Kidney (tissue), 22 donors: ENCODE measurements at places on chromosomes 7 and 10. TPM values are rescaled to one million over a fixed set of nuclear protein-coding genes. Genes with fewer than 3 reads are reported as not detected.

TMEM26 gene
- 1.2 TPM for total RNA-seq

- DNase-seq, result no peak
These were observed 112.9 kb upstream of the ANK3 start for GRCh38 chr10:60502621-60503020.

DNA sequence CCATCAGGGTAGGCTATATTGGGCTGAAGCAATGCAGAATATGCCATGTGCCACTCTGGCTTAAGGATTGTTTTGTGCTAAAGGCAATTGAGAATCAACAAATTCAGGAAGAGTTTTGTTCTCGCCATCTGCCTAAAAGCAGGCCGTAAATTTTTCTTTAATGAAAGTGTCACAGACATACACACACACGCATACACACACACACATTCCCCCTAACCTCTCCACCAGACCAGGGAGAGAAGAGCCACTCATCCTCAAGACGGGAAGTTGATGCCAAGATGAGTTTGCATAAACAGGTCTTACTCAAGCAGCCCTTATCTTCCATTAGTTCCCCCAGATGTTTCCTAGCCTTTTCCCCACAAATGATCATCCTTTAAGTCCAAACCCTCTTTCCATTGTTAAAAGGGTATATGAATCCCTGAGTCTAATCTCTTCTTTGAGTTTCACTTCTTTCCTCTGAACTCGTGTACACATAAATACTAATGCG lies 59.6 kb upstream of the TRIM24 start:
- no peak for DNase-seq

SPDYE11 gene
- total RNA-seq, result not detected

DNA sequence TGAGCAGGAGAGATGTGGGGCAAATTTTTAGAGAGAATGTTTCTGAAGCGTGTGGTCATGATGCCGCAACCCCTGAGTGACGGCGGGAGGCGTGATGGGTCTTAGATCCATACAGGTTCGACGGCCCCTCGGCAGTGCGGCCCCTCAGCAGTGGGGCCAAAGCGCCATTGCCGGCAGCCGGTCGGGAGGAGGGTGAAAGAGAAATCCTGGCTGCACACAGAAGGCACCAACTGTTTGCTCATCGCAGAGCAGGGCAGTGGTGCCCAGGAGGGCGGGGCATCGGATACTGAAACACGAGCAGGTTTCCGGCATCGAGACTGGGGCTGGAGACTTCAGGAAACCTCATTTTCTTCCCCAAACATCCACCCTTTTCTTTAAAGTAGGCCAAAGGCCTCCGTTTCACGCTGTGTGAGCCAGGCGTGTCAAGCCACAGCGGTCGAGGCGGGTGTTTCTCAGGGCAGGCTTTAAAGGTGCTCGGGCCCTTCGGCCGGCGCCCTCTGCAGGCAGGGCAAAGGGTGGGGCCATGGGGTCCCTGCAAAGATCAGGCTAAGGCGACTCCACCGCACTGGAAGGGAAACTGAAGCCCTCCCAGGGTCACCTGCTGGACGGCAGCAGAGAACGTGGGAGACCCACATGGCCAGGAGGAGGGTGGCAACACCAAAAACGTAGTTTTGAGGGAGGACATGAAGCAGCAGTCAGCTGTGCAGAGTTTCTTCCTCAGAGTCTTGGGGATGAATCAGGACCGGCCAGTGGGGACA lies 42.0 kb upstream of the PPP2R2D start:
- no peak for DNase-seq

GRCh38 chr10:114684084-114684821 lies 26.2 kb upstream of the ABLIM1 start:
- no peak for DNase-seq

FAM13C gene
- total RNA-seq, result 8.8 TPM

C10orf95 gene
- total RNA-seq, result 2.7 TPM

DNA sequence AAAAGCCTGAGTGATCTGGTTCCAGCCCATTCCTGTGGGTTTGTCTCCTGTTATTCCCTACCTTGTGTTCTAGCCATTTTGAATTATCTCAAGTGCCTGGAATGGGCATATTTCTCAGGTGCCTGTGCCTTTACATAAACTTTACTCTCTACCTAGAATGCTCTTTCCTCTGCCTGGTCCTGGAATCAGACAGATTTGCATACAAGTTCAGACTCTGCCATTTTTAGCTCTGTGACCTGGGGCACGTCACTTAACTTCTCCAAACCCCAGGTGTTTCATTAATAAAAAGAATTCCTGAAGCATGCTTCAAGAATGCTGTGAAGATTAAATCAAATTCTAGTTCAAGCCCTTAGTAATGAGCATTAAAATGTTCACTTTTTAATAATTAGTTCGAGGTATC lies 7.8 kb downstream of the DCLRE1A start:
- no peak for DNase-seq

DNA sequence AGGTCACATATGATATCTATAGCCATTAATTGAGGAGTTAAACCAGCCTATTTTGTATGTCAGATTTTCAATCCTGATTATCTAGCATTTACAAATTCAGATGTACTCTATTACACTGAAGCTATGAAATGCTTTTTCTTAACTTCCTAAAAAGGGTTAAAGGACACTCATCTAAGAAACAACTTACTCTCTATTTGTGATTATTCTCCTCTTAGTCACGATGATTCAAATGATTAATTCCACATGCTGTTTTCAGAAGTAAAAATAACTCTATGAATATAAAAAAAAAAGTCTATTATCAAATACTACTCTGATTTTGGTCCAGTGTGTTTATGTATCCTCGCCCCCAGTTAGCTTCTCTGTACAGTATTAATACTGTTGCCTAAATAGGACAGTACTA lies 1199.9 kb downstream of the GATA3 start:
- DNase-seq, result no peak

ABCB1 gene
- total RNA-seq, result 48.3 TPM

GRCh38 chr7:37683246-37684120 lies at the start of gene GPR141:
Gene GPR141, plus strand, starts transcription at chr7:37683766. Its CDS starts 56,628 bp downstream, at chr7:37740394.
- peak; percentile 41 for DNase-seq

DNA sequence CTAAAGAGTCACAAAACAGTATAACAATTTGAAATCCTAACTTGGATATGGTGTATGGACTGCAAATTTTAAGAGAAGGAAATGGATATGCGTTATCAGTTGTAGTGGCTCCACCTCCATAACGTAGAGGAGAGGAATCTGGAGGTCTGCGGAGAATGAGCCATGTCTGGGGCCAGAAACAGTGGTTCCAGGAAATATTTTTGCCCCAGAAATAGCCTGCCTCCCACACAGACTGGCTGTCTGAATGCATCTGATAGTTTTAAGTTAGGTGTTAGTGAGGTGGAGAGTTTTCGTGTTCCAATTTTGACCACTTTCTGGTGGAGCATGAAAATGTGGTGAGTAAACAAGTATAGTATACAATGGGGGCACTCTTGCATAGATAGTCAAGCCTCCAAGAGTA lies 1.6 kb downstream of the PHTF2 start:
- no peak for DNase-seq

OR2A7 gene
- 12.3 TPM for total RNA-seq

CCNJ gene
- total RNA-seq, result 6.2 TPM

DNA sequence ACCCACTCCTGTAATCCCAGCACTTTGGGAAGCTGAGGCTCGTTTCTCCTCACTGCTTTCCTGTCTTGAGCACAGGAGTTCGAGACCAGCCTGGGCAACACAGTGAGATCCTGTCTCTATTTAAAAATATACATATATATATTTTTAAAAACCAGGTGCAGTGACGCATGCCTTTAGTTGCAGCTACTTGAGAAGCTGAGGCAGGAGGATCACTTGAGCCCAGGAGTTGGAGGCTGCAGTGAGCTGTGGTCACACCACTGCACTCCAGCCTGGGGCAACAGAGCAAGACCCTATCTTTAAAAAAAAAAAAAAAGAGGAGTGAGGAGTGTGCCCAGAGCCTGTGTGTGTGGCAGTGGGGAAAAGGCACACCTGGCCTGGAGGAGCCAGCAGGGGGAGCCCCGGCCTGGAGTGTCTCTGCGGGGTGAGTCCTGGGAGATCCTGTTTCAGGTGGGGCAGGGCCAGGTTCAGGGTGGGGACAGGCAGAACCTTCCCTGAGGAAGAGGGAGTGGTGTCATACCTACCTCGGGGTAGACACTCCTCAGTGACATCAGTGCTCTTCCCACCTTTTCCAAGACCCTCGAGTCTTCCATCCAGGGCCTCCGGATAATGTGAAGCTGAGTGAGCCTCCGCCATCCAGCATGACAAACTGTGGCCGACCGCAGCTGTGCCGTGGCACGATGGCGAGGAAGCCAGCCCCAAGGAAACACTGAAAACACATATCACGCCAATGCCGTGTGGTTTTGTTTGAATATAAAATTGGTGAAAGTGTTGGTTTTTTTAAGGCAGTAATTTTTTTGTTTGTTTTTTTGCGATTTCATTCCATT lies 9.0 kb upstream of the ARPC1B start:
- DNase-seq, result no peak

- no peak for DNase-seq
These were observed 7.8 kb downstream of the ELMO1 start for GRCh38 chr7:37440738-37441385.

DNA sequence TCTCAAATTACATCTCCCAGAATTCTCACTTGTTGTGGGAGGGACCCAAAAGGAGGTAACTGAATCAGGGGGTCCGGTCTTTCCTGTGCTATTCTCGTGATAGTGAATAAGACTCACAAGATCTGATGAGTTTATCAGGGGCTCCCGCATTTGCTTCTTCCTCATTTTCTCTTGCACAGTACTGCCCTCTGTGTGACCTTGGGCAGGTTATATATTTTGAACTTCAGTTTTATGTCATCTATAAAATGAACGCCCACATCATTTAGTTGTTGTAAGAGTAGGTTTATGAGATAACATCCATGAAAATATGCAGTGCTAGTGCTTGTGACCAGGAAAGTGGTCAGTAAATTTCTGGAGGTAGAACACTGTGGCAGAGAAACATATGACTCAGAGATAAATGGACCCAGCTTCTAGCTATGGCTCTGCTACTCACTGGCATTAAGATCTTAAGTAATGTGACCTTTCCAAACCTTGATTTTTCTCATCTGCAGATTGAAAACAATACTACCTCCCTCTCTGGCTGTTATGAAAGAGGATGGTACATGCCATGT lies 44.3 kb downstream of the SCRN1 start:
- no peak for DNase-seq

C10orf90 gene
- total RNA-seq, result not detected

DNA sequence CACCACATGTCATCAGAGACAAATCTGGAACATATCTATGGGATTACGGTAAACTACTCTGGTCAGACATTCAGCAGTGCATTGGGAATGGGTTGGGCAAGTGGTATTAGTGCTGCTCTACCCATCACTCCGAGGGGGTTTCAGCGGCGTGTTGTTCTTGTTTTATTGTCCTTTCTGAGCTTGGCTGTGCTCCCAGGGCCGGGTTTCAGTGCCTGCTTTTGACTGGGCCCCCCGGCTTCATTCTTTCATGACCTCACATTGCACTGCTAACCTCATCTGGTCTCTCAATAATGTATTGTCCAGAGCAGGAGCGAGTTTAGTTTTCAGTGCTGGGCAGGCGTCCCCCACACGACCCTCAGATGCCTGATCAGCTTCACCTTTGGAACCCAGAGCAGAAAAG lies 364.6 kb downstream of the PAXIP1 start:
- DNase-seq, result no peak

- DNase-seq, result no peak
These were observed 219.2 kb downstream of the CCSER2 start for GRCh38 chr10:84547616-84548015.

ACBD7 gene
- total RNA-seq, result 0.50 TPM

GRCh38 chr7:158784270-158784669 lies 45.0 kb downstream of the ESYT2 start:
- no peak for DNase-seq

LRMDA gene
- 23.2 TPM for total RNA-seq

DNA sequence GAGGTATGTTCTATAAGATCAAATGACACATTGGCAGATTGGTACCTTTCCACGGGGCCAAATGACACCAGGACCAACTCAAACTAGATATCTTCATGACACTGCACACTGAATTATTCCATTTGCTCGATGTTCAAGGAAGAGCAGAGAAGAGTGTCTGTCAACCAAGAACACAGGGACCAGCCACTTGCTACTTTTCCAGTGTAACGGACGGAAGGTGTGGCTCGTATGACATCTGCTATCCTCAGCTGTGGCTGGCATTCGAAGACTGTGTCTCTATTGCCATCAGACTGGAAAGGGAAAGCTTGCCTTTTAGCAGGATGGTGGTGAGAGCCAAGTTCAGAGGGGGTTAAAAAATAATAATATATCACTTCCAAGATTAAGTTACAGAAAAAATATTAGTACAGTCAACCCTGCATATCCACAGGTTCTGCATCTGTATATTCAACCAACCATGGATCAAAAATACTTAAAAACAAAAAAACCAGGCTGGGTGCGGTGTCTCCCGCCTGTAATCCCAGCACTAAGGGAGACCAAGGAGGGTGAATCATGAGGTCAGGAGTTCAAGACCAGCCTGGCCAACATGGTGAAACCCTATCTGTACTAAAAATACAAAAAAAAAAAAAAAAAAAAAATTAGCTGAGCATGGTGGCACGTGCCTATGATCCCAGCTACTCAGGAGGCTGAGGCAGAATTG lies 237.1 kb downstream of the PRPF18 start:
- DNase-seq, result no peak

- DNase-seq, result no peak
These were observed 31.9 kb downstream of the ANXA11 start for GRCh38 chr10:80173466-80173865.

DNA sequence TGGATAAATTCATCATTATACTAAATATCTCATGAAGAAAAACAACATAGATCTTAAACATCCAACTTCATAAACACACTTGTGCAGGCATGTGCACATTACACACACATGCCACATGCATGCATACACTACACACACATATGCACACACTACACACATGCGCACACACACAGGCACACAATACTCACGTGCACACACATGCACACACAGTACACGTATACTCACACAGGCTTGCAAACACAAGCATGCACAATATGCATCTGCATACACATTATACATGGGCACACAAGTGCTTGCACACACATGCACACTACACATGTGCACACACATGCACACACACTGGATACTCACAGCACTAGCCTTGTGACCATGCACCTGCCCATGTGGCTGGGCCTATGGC lies 105.2 kb downstream of the ADARB2 start:
- no peak for DNase-seq

DNA sequence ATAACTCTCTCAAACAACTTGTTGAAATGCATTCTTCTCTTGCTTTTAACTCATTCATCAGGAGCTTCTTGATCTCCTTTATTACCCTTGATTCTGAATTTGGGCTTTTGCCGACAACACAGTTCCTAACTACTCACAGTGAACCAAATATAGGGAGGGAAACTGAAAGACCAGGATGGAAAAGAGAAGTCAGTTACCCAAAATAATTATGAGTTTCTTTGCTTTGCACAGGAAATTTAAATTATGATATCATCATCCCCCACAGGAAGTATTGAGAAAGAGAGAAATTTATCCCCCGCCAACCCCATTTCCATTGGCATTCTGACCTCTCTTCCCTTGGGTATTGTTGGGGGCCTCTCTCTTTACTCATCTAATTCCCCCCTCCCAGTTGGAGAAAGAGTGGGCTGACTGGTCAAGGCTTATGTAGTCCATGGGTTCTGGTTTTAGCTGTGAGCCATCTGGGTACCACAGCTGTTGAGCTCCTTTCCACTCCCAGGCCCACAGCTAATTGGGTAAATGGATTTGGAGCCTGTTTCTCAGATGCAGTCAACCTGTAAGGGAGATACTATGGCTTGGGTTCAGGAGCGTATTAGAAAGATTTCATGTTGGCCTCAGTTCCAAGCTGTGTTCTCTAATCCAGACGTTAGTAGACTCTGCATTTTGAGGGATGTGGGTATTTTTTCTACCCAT lies 109.0 kb downstream of the FZD1 start:
- no peak for DNase-seq

GRCh38 chr10:58781873-58782488 lies 269.3 kb downstream of the BICC1 start:
- peak; percentile 77 for DNase-seq

BTBD16 gene
- total RNA-seq, result 1.2 TPM

ARMH3 gene
- 26.1 TPM for total RNA-seq

CLIP2 gene
- total RNA-seq, result 19.1 TPM
